ENCODE measurements at places on chromosomes 11 and 22.

DNA sequence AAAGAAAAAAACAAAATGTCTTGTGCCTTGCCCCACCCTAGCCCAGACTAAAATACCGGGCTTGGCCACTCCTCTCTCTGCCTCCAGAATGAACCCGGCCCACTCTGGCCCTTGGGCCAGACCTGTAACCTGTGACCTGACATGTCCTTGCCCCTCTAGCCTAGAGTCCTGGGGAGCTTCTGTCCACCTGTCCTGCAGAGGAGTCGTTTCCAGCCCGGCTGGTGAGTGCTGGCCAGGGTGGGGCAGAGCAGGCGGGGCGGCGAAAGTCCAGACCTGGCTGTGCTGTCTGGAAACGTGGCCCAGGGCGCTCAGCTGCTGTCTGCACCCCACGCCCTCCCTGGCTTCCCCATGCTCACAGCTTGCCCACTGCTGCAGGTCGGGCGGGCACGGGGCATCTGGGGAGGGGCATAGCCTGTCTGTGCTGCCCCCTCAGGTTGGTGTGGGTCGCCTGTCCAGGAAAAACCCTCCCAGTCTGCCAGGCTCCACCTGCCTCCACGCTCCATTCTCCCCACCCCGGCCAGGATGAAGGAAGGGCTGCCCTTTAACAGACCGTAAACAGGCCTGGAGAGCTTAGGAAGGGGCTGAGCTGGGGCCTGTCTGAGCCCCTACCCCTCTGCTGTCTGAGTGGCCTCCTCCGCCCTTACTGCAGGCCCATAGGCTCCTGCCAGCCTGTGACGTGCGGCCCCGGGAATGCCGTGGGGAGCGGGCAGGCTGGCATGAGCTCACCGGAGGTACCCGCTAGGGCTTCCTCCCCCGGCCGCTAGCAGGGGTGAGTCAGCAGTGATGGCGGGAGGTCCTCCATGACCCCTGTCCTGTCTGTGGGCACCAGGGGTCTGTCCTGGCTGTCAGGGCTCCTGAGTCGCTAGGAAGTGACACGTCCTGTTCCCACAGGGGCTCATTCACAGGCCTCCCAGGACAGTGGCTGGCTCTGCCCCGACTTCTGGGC is 1.9 kb downstream of the CD151 start:
- DNase-seq = no peak

DNA sequence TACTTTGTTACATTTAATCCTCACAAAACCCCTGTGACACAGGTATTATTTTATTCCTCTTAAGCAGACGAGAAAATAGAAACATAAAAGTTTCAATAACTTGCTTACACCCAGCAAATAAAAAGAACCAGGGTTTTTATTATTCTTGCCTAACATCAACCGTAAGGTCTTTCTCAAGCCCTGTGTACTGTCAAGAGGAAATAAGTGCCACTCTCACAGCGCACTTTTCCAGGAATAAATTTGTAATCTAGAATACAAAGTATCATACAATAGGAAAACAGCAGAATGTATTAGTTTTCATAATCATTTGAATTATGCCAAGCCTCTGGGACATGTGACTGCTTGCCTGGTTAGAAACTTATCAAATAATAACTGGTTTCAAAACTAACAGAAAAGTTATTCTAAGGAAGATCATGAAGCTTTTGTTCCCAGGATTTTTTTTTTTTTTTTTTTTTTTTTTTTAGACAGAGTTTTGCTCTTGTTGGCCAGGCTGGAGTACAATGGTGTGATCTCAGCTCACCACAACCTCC is 7.4 kb downstream of the CCDC34 start:
- no peak for DNase-seq

- DNase-seq = no peak
These were observed 41.4 kb downstream of the MCHR1 start for GRCh38 chr22:40720538-40721256.

GRCh38 chr11:18699269-18699596 is 654 bp downstream of the TMEM86A start:
- no peak for DNase-seq

GRCh38 chr11:69685348-69685747 is 10.2 kb upstream of the LTO1 start:
- DNase-seq = no peak

- no peak for DNase-seq
These were observed 2.2 kb upstream of the VWCE start for GRCh38 chr11:61297341-61297740.

DNA sequence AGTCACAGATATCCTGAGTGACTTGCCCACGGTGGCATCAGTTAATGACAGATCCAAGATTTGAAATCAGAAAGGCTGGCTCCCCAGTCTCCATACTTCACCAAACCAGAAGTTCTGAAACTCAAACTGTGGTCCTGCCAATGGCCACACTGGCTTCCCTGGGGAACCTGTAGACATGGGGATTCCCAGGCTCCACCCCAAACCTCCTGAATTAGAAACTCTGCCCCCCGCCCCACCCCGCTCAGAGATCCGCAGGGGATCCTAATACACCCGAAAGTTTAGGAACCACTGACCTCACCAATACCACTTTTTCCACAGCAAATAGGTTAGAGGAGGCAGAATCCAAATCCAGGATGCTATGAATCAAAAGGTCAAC is 15.3 kb downstream of the RTN4RL2 start:
- DNase-seq = no peak

- DNase-seq = no peak
These were observed 531.9 kb downstream of the DLG2 start for GRCh38 chr11:85095239-85095638.

- DNase-seq = no peak
These were observed 57.1 kb downstream of the ST14 start for GRCh38 chr11:130216591-130217132.

DNA sequence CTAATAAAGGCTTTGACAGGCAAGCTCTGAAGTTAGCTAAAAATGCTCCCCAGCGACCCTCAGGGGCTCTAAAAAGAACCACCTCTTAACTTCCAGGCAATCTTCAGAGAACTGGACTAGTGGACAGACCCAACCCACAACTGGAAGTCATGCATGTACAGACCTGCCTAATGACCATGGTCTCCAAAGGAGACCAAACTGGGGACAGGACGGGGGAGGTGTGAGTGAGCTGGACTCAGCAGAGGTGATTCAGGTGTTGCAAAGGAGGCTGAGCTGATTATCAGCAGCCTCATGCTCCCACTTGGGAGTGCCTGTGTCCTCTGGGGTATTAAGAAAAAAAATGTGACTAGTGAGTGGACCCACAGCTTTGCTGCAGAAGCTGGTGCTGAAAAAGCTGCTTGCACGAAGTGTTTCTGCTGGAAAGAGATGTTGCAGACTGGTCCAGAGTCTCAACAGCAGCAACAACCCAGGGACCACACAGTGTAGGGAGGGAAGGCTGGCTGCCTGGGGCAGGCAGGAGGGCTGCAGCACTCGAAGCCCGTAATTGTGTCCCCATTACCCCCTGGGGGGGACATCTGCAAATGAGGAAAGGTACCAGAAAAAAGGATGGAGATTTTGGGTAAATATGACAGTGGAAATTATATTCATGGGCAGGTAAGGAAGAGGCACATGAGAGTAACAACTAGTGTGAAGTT is 35.3 kb downstream of the PITPNB start:
- DNase-seq = no peak

GRCh38 chr11:30245621-30246020 is 14.8 kb downstream of the FSHB start:
- DNase-seq = no peak

All from GOT3 (cell line).